Stimulated activated effector memory CD8-positive, alpha-beta T cell treated with anti-CD3 and anti-CD28 coated beads, Interleukin-12 subunit alpha, Interleukin-12 subunit beta, amount 100 ng/mL, for 72 hours (primary cell): ENCODE measurements at places on chromosomes 3 and 15.

DNA sequence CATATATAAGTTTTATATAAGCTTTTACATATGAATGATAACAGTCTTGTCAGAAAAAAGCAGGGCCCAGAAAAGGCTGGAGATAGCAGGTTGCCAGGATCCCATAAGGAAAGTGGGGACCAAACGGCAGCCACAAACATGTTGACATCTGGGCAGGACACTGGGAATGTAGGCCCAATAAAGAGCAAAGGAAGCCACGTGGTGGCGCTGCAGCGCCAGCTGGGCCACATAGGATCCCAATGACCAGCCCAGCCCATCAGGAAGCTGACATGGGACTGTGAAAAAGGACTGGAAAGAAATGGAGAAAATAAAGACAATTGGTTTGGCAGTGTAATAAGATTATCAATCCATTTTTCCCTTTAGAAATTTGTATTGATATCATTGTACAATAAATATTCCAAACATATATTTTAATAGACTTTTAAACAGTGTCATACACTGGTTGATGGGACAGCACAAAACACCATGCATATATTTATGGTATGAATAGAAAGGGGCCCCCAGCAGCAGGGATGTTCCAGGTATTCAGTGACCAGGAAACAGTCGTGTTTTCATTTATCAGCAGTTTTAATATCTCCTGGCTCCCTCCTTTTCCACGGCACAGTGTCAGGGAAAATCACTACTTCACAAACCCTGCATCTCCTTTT is 89.0 kb upstream of the STRIT1 start:
- no peak for DNase-seq

DNA sequence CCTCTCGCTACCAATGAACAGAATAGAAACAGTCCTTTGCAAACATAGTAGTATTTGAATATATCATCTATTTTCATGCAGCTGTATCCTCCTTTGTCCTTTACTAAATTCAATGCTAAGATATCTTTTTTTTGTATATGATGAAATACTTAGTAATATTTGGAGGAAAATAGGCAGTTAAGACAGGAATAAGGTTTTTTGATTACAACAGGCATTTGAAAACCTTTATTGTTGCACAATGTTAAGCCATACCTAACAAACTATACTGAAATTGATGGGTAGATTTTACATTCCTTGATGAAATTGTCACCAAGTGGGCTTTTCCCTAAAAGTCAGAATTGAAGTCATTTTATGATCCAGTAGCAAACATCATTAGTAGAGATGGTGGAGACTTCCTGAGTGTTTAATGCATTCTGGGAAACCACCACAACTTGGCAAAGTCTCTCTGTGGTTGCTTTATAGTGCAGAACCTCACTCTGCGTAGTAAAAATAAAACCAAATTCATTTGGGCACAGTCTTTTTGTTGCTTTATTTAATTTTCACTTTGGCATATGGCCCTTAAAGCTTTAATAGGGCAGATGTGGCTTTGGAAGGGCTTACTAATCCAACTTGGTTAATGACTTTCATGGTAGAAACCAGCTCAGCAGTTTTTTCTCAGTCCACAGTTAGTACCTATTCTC is 216.0 kb downstream of the DIPK2A start:
- DNase-seq, result no peak

- no peak for DNase-seq
Observed at GRCh38 chr3:11564577-11565001, 79.1 kb downstream of the VGLL4 start.

GRCh38 chr3:77562089-77562488 is 522.2 kb downstream of the ROBO2 start:
- no peak for DNase-seq

DNA sequence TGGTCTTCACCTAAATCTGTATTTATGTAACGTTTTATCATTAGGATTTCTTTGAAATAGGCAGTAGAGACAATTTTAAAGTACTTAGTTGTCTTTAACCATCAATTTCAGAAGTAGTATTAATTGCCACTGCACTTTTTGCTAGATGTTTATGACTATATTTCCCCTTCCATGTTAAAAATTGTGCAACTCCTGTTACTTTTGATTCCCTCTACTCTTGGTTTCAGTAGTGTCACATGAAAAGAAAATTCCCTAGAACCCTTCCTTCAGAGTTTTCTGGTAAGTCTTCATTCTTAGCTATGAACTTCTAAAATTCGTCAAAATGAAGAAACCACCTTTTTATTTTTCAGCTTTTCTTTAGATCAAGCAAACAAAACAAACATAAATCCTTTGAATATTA is 7.1 kb downstream of the PIAS1 start:
- DNase-seq, result no peak

DNA sequence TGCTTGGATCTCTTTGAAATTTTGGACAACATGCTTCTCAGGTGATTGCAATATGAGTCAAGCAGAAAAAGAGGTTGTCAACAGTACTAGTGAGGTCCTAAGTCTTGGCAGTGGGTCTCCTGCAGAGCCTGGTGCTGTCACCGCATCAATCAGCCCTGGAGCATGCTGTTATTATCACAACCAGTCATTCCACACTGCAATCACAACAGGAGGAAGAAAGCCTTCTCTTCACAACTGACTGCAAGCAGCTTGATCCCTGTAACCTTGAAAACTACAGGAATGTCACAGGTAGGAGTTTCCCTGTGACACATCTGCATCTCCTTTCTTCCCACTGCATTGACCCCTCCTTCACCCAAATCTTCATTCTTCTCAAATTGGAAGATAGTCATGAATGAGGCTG is 451.1 kb upstream of the ATP11B start:
- no peak for DNase-seq

- DNase-seq, result no peak
Observed at GRCh38 chr3:21216598-21216997, 534.4 kb downstream of the ZNF385D start.
